ENCODE measurements at places on chromosomes 12 and 14. TPM values are rescaled to one million over a fixed set of nuclear protein-coding genes. Genes with fewer than 3 reads are reported as not detected.

Gene TMTC1
- 26.6 TPM for total RNA-seq

Gene GPR137C
- 0.59 TPM for total RNA-seq

Gene GLIPR1L1
- total RNA-seq: not detected

Gene P3H3
- 54.1 TPM for total RNA-seq

Gene AKT1
- total RNA-seq: 154 TPM

Gene POLE
- total RNA-seq: 22.4 TPM

Gene BATF
- not detected for total RNA-seq

Gene NANOG
- total RNA-seq: not detected

Gene BICDL1
- total RNA-seq: under 0.01 TPM

Gene INHBE
- total RNA-seq: 10.9 TPM

Gene UBE3B
- total RNA-seq: 47.4 TPM

Gene HIF1A
- 403 TPM for total RNA-seq
